NCI-H146 (cell line): ENCODE measurements at places on chromosomes 13 and 19.
A peak's percentile ranks its signal among the peaks of the same experiment; 100 is the strongest.

GRCh38 chr19:16428372-16429036 is 43.3 kb downstream of the EPS15L1 start:
- no peak for DNase-seq

DNA sequence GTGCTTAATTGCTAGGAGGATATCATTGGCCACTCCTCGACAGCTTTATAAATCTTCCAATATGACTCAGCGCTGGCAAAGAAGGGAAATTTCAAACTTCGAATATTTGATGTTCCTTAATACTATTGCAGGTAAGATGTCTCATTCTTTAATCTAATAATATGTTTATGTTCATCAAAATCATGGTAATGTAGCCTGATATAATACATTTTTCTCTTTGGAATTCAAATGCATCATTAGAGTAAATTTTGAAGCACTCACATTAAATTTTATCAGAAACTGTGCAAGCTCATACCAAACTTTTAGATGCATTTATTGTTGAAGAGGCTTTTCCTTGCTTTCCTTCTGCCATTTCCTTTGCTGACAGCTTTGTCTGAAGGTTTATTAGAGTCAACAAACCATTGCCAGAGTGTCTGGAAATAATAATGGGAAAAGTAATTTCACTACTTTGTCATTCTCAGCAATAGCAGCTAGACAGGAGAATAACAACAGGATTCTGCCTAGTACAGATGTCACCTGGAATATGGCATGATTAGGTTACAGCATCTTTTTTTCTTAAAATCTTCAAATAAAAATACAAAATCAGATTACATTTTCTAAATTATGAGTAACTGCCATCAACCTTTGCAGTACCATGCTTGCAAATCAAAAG is 78.6 kb upstream of the MAB21L1 start:
- DNase-seq, result no peak

GRCh38 chr13:76038920-76039716 is 403.0 kb downstream of the LMO7 start:
- DNase-seq, result peak; percentile 18

- no peak for DNase-seq
Observed at GRCh38 chr19:2627319-2627829, 75.1 kb downstream of the GNG7 start.

GRCh38 chr13:33205804-33206221 is 79.7 kb downstream of the STARD13 start:
- DNase-seq, result no peak

GRCh38 chr19:5489551-5489950 is 34.3 kb downstream of the ZNRF4 start:
- DNase-seq, result no peak

DNA sequence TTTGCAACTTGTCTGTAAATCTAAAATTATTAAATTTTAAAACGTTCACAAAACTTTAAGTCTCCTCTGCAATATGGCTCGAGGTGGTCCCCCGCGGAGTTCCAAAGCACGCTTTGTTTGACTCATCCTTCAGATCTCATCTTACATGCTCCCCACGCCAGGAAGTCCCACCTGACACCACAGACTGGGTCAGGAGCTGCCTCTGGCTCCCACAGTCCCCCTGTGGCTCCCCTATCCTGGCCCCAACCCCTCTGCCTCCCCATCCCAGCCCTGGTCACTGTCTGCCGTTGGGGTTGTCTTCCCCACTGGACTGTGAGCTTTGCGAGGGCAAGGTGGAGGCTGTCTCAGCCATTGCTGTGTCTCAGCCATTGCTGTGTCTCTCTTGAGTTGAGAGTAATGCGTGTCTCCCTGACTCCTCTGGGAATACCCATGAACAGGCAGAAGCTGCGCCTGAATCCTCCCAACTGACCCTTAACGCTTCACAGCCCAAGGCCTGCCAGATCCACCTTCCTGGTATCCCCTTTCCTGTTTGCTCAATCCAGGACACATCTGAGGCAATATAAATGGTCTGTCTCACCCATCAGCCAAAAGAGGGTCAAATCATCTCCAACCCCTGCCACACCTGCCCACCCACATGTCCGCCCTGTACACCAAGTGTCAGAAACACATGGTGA is 15.9 kb downstream of the DYRK1B start:
- no peak for DNase-seq

DNA sequence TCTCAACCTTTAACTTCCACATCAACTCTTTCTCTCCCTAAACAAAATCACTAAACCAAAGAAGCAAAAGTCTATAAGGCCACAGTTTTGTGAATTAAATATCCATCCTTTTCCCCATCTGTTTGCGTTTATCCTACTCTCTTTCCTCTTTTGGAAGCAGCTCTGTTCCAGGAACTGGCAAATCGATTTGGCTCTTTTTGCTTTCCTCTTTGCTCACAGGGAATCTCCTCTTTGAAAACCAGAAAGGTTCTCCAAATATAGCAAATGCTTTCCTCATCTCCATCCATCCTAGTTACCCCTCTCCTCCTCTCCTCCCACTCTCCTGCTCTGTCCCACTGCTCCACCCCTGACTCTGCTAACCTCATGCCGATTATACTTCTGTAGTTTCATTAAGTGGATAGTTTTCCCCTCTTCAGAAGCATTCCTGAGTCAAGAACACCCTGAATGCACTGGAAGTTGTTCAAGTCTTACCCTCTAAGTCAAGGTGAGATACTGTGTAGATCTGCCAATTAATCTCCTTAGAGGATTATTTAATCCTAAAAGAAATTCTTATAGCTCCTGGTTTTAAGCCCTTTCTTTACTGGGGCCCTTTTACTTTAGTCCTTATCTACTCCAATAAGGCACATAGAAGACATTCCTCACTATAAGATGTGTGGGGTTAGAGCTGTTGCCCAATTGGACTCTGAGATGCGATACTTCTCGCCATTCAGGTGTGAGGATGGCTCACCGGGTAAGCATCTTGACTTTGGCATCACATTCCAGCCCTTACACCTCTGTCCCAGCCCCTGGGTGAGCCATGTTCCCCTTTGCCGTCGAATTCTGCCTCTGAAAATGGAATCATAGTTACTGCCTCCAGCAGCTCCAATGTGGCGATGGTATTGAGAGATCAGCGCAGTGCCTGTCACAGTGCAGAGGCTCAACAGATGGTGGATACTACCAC is 67.6 kb downstream of the COL4A2 start:
- DNase-seq, result no peak
